ENCODE measurements at places on chromosomes 5 and 9.

- DNase-seq, result no peak
These were observed 88.1 kb upstream of the EPB41L4B start for GRCh38 chr9:109408759-109409462.

DNA sequence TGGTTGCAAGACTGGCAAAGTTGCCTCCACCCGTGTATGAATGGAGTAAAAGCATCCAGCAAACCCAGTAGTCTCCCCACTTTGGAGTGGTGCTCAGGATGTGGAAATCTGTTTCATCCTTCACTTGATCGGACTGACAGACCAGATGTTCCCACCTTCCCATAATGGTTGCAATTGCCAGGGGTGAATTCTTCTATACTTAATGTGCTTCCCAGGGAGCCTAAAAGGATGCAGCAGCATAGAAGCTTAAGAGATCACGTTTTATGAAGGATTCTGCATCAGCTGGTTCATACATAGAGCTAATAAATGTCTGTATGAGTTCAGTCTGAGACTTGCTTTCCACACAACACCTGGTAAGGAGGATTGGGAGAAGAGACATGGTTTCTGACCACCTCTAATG is 198.8 kb upstream of the S1PR3 start:
- no peak for DNase-seq

- no peak for DNase-seq
These were observed 19.6 kb downstream of the ITGA2 start for GRCh38 chr5:53008751-53009150.

- DNase-seq, result no peak
These were observed 200.5 kb downstream of the ARHGEF28 start for GRCh38 chr5:73826301-73827105.

- no peak for DNase-seq
These were observed 70.2 kb upstream of the CDH6 start for GRCh38 chr5:31122998-31123951.

DNA sequence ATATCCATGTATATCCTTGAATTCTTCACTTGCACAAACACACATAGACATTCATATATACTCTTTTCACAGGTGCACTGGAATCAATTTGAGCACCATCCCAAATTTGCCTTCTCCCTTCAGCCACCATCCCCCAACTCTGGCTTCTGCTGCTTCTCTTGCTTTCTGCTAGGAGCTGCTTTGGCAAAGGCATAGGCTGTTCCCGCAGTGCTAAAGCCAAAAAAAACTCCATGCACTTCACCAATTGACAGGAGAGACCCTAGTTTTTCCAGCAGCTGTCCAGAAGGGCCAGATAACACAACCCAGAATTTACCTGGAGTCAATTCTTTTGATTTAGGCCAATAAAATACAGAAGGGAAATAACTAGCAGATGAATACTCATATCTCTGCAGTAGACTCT is 251.3 kb downstream of the NR2F1-AS1 start:
- no peak for DNase-seq

DNA sequence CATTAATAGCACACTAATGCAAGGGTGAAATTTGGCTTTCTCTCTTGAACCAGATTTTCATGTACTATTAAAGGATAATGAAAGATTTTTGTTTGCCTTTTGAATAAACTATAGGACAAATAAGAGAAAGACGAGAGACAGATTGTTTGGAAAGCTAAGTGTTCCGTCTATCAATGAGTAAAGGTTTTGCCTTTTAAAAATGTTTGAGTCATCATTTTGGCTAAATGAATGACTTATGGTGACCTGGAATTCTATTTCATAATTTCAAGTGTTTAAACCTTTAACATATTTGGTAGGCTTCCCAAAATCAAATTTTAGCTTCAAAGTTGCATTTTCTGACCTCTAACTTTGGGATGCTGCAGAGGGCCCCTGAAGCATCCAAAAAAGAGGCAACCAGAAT is 145.2 kb downstream of the SLC25A46 start:
- no peak for DNase-seq

DNA sequence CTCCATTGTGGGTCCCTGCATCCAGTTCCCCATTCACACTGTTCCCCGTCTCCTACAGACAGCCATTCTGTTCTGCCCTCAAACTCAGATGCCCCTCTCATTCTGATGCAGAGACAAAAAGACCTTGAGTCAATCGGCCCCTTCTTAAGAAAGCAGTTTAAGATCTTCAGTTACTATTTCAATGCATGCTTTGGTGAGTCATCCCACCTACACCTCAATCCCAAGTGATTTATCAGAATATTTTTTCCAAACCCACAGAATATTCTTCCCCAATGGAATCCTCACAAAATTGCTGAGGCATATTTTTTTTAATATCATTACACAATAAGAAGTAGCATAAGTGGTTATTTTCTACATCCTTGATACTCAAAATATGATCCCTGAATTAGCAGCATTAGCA is 92.4 kb upstream of the SLC1A1 start:
- DNase-seq, result no peak

- no peak for DNase-seq
These were observed 3.3 kb downstream of the LARP1 start for GRCh38 chr5:154758493-154758892.

DNA sequence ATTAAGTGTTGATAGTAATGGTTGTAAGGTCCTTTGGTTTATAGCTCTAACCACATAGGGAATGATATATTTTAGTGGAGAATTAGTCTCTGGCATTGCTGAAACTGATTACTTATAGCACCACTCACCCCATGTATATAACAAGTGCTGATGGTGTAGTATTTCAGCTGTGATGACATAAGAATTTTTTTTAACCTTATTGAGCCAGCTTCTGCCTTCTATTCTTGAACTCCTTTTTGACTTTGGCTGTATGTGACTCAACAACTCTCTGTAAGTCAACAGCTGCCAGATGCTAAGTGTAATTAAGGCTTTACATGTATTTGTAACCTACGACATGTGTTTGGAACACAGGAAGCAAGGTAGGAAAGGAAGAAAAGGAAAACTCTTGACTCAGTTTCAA is 929.6 kb upstream of the WWC1 start:
- no peak for DNase-seq

DNA sequence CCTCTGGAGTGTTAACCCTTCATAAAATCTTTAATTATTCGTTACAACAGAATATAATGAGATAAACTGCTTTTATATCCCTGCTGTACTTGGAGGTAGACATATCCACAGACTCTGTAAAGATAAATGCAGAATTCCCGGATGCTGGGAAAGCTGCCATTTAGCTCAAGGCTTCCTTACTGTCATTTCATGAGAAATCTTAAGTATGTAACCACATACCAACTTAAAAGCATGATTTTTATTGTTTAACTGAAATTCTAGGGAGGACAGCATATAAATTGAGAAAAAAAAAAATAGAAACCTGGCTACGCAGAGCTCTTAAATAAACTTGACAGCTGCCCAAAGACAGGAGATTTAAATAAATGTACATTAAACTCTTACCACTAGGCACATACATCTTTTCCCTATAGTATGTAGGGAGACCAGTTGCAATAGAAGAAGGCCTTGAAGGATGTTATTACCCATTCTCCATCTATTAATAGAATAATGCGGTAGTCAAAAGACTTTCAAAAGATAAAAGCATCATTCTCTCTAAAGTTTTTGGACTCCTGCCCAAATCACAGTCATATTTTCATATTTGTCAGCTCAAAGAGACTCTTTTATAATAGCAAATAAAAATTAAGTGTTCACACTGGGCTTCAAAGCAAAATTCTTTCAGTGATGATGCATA is 373.8 kb downstream of the NDUFS4 start:
- no peak for DNase-seq

DNA sequence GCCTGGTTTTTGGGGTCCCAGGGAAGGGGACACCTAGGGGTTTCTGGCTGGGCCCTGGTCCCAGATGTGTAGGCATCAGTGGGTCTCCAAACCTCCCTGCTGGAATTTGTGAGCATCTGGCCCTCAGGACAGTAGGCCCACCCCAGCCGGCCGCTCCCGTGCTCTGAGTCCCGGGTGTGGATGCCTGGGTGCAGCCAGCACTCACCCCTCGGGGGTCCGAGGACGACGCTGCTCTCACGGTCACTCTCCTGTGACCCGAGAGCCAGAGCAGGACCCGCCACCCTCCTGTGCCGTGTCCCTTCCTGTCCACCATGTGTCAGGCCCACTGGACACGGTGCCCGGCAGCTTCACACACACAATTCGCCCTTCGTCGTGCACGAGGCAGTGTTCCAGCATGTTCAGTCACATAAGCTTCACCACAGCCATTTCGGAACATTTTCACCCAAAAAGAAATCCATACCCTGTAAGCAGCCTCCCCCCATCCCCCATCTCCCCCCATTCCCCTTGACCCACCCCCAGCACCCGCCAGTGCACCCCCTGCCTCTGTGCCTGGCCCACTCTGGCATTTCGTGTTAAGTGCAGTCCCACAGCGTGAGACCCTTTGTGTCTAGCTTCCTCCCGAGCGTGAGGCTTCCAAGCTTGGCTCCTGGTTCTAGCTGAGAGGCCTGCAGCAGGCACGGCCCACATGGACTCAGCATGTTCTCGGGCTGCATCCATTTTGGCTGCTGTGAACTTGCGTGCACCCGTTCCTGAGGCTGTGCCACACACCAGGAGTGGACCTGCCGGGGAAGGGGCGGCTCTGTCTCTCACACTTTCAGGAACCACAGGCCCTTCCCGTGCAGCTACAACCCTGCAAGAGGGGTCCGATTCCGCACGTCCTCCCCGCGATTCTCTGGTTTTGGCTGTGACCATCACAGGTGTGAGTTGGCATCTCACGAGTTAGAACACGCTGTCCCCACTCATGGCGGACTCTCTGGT is 40.5 kb downstream of the NKD2 start:
- no peak for DNase-seq
